ENCODE measurements at places on chromosomes 7 and 10.

GRCh38 chr10:49505076-49505475, 33.8 kb downstream of the ERCC6 start:
- no peak for DNase-seq

DNA sequence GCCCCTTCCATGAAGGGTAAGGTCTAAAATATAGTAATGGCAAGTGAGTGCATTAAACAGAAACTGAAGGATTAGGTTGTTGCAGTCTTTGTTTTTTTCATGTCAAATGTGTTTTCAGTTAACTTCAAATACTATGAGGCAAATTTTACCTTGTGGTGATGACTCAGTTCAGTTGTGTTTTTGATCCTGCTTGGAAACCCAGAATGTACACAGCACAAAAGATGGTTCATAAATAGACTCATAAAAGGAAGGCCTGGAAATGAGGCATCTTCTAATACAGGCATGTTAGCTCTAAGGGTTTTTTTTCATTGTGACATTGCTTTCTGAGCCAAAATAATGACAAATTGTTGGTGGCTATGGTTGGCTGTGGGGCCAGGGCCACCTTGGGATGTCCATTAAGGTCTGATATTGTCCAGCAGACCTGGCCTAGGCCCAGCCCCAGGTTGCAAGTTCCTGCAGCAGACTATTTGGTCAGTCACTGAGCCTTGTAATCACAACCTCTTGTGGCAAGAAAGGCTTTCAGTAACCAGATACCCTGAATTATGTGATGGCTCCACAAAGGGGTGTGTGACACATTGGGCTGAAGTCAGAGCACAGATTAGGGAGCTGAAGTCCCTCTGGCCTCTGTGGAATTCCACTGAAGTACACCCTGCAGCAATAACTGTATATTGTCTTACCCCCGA, 69.0 kb upstream of the SAMD8 start:
- DNase-seq: no peak

DNA sequence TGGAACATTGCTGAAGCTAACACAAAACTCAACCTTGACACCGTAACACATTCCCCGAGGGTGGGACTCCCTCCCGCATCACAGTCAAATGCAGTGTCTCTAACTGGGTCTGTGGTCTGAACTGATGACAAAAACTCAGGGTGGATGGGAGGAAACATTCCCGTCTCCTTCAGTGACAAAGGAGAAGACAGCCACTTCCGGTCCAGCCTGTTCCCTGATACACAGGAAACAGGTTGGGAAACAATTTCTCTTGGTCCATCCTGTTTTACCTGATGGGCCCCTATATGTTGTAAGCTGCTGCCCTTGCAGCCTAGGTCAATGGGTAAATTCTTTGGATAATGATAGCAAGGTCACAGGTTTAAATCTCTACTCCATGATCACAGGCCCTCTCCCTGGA, 20.4 kb downstream of the SLC13A4 start:
- no peak for DNase-seq

DNA sequence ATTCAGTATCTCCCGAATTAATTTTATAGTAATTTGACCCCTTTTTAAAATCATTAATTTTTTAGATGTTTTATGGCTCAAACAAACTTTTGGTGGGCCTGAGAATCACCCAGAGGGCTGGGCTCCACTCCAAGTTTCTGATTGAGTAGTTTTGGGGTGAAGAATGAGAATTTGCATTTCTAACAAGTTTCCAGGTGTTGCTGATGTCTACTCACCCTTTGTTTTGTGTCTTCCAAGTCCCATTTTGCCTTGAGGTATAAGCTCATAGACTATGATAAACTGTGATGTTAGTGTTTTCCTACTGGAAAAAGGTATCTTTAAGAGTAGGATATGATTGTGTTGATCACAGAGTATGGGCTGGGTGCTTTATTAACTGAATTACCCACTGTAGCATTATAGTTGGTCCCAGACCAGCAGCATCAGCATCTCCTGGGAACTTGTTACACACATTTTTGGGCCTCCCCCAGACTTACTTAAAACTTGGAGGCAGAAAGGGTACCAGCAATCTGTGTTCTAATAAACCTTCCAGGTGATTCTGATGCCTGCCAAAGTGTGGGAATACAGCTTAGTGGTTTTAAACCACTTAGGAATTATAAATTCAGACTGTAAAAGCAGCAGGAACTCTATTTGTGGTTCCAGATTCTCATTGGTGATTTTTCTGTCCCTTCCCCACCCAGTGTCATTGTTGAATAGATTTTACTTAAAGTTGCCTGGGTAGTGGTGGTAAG, 19.1 kb downstream of the ZNRF2 start:
- no peak for DNase-seq

DNA sequence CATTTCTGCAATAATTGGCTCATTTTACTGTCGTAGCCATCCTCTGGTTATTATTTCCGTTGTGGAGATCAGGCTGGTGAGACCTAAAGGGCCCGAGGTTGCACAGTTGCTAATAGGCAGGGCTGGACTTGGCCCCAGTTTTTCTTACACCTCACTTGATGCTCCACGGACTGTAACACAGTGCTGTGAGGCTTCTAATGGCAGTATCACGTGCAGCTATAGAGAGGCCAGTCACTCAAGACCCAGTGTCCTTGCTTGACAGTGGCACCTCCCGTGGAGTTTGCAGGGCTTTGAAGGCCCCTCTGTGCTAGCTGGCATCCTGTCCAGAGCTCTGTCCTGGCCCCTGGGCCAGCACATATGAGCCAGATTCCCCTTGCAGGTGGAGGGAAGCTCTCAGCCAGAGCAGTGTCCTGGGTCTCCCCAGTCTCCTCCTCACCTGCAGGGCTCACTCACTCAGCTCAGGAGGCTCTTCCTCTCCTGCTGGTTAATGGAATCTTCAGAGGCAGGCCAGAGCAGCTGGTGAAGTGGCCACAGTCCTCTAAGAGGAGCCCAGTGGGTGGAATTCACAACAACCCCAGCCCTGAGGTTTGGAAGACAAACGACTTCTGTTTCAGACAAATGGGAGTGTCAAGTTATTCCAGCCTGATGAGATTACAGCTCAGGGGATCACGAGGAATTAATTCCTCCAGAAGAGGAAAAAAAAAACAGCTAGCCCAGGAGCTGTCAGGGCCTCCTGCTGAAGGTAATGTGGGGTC, 114.2 kb upstream of the FAM180A start:
- DNase-seq: no peak

GRCh38 chr7:71193099-71193810, 61.3 kb downstream of the GALNT17 start:
- DNase-seq: no peak

GRCh38 chr10:60496181-60496580, 106.5 kb upstream of the ANK3 start:
- DNase-seq: no peak

- DNase-seq: peak; percentile 72
Observed at GRCh38 chr10:86955501-86956194, 1.8 kb downstream of the MMRN2 start.

GRCh38 chr10:131897297-131897899, 3.4 kb upstream of the PPP2R2D start:
- no peak for DNase-seq

DNA sequence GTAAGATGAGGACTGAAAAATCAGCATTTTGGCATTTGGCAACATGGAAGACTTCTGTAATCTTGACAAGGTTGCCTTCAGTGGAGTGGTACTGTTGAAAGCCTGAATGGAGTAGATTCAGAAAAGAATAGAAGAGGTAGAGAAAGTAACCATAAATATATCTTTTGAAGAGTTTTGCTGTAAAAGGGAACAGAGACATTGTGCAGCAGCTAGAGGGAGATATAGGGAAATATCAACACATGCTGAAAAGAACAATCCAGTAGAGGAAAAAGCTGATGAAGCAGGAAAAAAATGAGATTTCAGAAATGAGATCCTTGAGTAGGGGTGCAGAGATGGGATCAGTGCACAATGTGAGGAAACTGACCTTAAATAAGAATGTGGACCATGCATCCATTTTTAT, 60.0 kb downstream of the RAPGEF5 start:
- DNase-seq: no peak

DNA sequence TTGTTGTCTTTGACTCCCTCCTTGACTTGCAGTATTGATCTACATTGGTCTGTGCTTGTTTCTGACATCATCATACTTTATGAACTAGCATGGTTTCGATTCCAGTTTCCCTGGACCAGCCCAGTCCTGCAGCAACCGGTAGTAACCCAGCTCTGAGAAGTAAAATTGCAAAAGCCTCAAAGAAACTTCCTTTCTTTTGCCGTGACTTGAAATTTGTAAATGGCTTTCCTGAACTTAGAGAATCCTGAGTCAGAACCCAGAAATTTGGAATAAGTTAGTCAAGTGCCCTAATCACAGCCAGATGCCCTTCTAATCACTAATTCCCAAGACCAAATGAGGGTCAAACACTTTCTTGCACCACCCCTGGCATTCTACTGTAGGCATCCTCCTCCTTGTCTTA, 15.0 kb downstream of the TAS2R60 start:
- peak; percentile 30 for DNase-seq

DNA sequence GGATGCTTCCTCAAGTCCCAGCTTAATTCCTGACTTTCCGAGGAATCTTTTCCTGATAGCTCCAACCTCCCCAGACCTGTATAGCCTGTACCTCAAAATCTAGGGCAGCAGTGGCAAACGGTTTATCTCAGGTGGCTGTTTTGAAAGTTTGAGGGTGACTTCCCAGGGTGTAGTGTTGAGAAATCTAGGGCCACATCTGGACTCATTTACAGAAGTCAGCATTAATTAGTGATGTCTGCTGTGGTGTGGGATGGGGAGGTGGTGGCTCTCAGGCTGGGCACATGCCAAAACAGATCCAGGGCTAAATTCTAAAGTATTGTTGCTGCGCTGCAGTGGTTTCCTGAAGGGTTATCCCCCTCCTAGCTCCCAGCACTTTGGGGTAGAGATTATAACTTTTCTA, 38.0 kb downstream of the UNC5B start:
- DNase-seq: no peak

GRCh38 chr10:110815354-110816004, 56.2 kb upstream of the PDCD4 start:
- DNase-seq: no peak

DNA sequence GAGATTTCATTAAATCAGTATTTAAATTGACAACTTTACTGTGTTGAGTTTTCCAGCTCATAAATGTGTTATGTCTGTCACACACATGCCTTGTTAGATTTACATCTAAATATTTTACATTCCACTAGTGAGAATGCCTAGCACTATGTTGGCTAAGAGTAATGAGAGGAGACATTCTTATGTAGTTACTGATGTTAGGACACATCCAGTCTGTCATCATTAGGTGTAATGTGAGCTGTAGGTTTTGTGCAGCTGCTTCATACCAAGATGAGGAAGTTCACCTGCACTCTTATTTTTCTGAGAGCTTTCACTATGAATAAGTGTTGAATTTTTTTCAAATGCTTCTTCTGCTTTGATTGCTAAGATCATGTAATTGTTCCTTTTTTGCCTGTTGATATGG, 218.0 kb upstream of the IGFBP3 start:
- DNase-seq: no peak

- no peak for DNase-seq
Observed at GRCh38 chr7:116999311-116999710, 46.0 kb downstream of the ST7 start.

GRCh38 chr7:105719395-105719794, 138.1 kb upstream of the EFCAB10 start:
- no peak for DNase-seq

DNA sequence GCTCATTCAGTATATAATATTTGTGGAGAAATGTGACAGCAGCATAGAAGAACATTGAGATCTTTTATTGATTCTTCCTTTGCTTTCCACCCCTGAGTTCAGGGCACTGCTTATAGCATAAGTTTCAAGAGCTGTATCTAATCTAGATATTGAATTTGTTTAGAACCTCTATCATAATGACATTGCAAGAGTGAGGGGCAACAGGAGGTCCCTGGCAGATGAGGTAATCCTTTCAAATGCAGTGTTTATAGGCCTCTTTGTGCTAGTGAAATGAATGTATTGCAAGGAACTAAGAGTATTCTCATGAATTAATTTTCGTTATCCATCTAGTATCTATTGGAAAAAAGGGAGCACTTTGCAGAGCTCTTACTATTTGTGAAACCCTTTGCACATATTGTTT, 167.2 kb upstream of the FERD3L start:
- DNase-seq: no peak

- no peak for DNase-seq
Observed at GRCh38 chr7:69613846-69614245, 15.6 kb downstream of the AUTS2 start.

GRCh38 chr7:102883098-102883860, 29.5 kb upstream of the LRRC17 start:
- DNase-seq: no peak

- no peak for DNase-seq
Observed at GRCh38 chr7:131778601-131779000, 222.2 kb upstream of the PODXL start.

DNA sequence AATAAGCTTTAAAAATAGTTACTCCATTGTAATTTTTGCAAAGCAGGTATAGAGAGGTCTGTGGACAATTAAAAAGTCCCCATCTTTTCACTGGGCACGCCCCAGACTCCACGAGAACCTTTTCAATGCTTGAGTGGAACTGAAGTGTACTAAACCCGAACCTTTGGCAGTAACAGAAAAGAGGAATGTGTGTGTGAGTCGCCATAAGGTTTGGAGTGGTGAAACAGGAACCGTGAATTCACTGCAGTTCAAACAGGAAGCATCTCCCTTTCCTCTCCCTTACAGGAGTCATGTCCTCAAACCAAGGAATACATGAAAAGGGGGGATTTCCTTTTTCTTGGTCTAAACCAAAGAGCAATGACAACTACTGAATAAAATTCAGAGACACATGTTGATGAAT, 23.2 kb downstream of the NDUFB2 start:
- no peak for DNase-seq

GRCh38 chr10:104614245-104614831, 26.8 kb upstream of the SORCS3 start:
- DNase-seq: no peak

DNA sequence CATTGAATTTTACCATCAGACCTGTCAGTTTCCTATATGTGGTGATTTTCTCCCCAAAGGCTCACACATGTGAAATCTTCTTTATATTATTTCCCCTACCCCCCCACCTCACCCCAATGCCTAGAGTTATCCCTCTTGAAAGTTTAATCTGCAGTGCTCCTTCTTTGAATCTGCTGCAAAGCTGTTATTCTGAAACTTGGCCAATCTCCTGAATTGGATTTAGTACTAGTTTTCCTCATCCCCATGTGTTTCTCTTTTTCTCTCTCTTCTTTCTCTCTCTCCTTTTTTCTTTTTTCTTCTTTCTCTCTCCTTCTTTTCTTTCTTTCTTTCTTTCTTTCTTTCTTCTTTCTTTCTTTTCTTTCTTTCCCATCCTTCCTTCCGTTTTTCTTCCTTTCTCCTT, 886.2 kb downstream of the TYW1 start:
- DNase-seq: no peak
